ENCODE measurements at places on chromosomes 5 and 9.

GRCh38 chr5:172096207-172096940 is 89.9 kb upstream of the FBXW11 start:
- no peak for DNase-seq

DNA sequence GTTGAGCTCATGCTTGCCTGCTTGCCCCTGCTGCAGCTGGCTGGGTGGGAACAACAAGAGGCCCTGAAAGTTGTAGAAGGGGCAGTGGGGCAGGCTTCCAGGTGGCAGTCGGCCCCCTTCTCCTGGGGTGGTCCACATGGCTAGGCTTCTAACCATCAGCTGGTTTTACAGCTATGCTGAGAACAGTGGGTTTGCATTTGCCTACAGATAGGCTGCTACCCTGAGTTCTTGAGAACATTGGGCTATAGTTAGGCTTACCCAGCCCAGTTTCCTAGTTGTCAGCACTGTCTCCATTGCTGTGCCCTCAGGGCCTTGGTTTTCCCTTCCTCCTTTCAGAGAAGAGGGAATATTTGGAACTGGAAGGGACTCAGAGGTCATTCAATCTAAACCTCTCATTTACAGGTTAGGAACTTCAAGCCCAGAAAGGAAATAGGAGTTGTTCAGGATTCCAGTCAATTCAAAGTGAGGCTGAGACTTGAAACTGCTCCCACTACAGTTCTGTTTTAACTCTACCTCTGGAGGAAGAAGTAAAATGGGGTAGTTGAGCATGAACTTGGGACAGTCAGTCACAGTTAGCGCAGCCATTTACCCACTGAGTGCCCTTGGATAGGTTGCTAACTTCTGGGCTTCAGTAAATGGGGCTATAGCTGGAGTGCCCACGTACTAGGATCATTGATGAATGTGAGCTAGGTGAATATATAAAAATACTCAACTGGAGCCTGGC is 11.5 kb downstream of the LARP1 start:
- no peak for DNase-seq

GRCh38 chr5:99543841-99544240 is 615.0 kb upstream of the CHD1 start:
- no peak for DNase-seq

GRCh38 chr5:135683189-135683588 is 104.4 kb upstream of the CXCL14 start:
- no peak for DNase-seq

DNA sequence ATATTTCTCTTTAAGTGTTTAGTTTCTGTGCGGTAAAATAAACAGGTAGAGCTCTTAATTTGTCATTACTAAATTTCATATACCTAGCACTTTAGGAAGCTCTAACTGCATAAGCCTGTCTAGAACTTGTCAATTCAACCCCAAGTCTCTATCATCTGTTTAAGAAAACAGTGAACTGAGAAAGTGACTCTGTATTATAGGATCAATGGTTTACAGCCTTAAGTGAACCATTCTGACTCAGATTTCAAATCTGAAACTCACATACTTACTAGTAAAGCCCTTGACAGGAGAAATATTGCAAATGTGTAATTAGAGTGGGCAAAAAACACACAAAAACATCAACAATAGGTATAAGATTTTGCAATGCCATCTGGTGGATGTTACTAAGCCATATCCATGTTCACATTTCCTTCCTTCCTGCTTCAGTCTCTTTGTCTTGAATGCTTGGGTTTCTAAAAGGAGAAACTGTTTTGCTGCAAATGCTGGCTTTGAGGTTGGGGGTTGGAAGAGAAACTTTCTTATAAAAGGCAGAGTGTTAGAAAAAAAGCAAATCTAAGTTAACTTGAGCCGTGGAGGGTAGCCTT is 101.8 kb downstream of the DOCK8 start:
- DNase-seq = no peak

GRCh38 chr5:36270876-36271575 is 29.3 kb upstream of the NADK2 start:
- no peak for DNase-seq

- no peak for DNase-seq
Measured at GRCh38 chr5:108743319-108743718, 4.4 kb upstream of the FER start.

- no peak for DNase-seq
Measured at GRCh38 chr5:155941340-155941739, 385.6 kb upstream of the SGCD start.

DNA sequence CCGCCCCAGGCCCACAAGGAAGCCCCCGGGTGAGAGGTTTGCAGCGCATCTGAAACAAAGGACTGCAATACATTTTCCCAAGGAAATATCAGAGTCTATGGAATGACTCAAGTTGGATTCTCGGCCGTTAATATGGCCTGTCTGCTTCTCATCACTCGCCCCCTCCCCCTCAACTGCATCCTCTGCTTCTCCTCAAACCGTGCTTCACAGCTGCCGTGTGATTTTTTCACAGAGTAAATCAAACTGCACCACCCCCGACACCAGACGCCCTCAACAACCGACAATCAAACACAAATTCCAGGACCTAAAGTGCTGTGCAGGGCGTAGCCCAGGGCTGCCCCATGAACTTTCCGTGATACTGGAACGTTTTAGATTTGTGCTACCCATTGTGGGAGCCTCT is 176.9 kb downstream of the ROR2 start:
- DNase-seq = no peak

DNA sequence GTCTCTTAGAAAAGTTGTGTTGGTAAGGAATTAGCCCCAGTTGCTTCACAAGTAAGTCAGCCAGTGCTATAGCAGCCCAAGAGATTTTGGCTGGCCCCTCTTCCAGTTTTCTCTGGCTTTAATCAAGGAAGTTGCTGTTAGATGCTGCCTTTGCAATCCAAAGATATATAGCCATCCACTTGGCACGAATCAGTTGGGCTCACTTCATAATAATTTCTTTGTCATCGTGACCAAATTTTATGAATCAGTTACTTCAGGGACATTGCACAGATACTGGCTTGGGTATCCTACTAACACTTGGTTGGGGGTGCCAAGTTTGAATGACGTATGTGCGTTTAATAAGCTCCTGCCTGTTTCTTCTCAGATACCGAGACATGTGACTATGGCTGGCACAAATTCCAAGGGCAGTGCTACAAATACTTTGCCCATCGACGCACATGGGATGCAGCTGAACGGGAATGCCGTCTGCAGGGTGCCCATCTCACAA is 81.5 kb downstream of the VCAN start:
- no peak for DNase-seq

DNA sequence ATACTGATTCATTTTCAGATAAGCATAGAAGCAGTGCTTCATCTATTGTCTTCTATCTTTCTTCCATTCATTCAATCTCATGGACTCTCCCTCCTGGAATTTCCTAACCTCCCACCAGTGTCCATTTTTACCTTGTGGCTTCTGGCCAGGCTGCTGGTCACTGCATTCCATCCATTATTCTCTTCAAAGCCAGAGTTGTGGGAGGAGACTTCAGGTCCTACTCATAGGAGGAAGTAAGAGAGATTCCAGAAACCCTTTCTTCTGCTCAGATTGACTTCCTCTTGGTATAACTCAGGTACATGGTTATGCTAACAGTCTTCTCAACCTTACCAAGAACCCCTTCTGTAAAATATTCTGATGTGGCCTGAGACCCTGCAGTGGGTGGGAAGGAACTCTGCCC is 153.3 kb upstream of the SLC12A2 start:
- DNase-seq = no peak

DNA sequence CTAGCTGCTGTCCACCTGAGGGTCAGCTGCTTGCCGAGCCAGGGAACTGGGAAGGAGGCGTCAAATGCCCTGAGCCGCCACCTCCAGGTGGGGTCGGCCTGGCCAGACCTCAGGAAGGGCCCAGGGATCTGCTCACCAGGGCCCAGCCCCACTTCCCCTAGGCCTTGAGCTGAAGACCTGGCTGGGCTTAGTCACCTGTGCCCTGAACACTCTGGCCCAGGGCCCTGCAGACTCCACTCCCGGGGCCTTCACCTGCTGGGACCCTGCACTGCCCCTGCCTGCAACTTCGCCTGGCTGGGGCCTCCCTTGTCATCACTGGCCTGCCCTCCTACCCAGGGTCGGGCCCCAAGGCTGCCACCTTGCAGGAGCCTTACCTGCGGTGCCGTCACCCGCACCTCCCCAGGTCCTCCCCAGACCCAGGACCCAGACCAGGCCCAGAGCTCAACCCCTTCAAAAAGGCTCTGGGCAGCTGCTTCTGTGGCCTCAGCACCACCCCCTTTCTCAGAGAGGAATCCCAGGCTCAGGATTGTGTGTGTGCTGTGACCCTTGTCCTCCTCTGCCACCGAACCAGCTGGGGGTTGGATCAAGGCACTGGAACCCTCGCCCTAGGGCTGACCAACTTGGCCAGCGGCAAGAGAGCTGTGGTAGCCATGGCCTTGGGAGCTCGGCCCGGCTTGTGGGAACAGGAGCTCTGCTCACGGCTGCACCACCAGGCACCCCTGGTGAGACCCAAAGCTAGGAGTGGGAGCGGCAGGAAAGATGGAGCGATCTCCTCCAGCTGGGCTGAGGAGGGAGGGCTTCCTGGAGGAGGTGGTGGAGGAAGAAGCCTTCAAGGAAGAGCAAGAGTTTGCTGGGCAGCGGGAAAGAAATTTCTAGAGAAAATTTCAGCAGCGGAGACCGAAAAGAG is 1.2 kb upstream of the NELFB start:
- DNase-seq = no peak

- DNase-seq = no peak
Measured at GRCh38 chr5:5421149-5421960, 1.1 kb upstream of the ICE1 start.

DNA sequence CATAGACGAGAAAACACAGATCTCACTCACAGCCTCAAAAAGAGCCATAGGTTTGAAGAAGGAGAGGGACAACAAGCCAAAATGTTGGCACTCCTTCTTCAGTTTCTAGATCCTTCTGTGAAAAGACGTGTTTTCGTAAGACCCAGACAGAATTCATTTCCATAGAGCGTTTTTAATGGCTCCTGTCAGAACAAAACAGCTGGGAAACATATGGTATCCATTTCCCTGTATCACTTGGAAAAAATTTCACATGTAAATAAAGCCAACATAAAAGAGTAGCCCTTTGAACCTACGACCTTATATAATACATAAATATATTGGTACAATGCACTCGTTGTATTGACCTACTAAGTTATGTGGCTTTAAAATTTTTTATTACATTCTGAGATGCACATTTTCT is 108.1 kb downstream of the SNCAIP start:
- no peak for DNase-seq

DNA sequence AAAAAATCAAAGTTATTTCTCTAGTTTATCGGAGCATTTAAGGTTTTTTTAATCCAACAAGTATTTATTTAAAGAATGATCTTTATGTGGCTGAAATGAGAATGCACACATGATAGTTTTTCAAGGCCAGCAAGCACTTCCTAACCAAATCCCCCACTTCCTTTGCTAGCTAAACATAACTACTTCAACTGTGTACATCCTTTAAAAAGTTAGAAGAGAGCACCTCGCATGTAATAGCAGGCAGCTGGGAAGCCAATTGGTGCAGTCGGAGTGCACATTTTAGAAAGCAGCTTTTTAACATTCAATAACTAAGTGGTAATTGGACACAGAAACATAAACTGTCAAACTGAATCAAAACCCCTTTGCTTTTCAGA is 245.7 kb downstream of the BNC2 start:
- no peak for DNase-seq

DNA sequence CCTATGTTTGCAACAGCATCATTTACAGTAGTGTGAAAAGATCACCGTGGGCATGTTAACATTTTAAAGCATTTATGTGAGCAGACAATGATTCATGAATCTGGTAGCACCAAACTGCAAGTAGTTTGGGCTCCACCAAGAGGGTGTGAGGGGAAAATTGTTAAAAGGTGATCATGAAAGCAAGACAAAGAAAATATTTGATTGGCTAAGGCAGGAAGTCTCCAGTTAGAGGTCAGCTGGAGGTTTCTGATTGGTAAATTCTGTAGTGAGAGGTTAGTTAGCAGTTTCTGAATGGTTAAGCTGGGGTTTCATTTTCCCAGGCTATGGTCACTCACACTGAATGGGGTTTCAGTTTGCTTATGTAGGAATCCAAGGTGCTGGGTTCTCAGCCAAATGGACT is 13.5 kb upstream of the DRD1 start:
- DNase-seq = no peak

- no peak for DNase-seq
Measured at GRCh38 chr5:77641397-77641943, 3.0 kb upstream of the OTP start.

- DNase-seq = no peak
Measured at GRCh38 chr9:97319395-97319794, 11.9 kb downstream of the CCDC180 start.

- DNase-seq = no peak
Measured at GRCh38 chr5:174796711-174797192, 72.4 kb downstream of the MSX2 start.

- peak; percentile 30 for DNase-seq
Measured at GRCh38 chr5:1724822-1725602, 74.6 kb downstream of the MRPL36 start.

- DNase-seq = no peak
Measured at GRCh38 chr5:34916518-34916917, 1.0 kb downstream of the BRIX1 start.

GRCh38 chr5:28324174-28324573 is 1285.8 kb upstream of the CDH9 start:
- DNase-seq = no peak

- no peak for DNase-seq
Measured at GRCh38 chr5:178869577-178869976, 9.8 kb downstream of the ZNF354B start.

DNA sequence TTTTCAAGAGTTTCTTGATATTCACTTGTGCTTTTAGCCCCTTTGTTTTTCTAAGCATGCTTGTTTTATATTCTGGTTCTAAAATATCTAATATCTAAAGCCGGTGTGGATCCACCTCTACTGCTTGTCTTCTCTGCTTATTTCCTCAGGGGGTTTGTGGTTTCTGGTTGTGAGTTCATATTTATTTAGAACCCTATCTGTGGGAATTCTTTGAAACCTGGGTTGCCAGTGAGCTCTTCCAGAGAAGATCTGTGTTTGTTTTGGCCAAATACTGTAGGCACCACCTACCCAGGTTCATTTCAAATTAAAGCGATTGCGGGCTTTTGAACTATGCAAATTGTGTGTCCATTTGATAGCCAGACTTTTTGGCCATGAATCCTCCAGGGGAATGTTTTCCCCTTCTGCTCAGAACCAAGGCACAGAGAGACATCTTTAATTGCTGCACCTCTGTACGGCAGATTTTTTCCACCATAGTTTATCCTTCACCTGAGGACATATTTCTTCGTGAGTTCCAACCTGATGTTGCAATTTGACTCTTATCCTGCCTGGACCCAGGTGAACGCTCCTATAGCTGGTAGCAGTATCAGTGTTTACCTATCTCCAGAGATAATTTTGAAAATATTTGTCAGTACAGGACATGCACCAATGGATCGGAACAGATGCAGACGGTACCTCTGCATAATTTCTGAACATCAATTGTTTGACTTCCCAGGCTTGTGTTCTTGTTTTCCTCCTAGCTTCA is 2.4 kb upstream of the ZBTB43 start:
- DNase-seq = no peak

- DNase-seq = no peak
Measured at GRCh38 chr9:26216702-26217101, 538.5 kb upstream of the TUSC1 start.

DNA sequence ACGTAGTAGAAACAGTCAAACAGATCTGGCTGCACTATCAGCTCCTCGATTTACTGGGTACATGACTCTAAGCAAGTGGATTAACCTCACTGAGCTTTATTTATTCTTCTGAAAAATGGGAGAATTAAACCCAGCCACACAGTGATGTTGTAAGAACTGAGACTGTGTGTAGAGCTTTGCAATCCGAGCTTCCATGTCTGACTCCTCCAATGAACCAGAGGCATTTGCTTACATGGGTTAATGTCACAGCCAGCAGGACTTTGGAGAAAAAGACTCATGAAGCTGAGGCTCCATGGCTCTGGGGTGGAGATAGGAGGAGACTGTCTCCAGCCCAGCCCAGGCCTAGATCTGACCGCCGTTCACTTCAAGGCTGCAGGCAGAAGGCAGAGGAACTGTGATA is 201.3 kb downstream of the CDK5RAP2 start:
- no peak for DNase-seq
